ENCODE measurements at places on chromosomes 7 and 10.
A peak's percentile ranks its signal among the peaks of the same experiment; 100 is the strongest.

DNA sequence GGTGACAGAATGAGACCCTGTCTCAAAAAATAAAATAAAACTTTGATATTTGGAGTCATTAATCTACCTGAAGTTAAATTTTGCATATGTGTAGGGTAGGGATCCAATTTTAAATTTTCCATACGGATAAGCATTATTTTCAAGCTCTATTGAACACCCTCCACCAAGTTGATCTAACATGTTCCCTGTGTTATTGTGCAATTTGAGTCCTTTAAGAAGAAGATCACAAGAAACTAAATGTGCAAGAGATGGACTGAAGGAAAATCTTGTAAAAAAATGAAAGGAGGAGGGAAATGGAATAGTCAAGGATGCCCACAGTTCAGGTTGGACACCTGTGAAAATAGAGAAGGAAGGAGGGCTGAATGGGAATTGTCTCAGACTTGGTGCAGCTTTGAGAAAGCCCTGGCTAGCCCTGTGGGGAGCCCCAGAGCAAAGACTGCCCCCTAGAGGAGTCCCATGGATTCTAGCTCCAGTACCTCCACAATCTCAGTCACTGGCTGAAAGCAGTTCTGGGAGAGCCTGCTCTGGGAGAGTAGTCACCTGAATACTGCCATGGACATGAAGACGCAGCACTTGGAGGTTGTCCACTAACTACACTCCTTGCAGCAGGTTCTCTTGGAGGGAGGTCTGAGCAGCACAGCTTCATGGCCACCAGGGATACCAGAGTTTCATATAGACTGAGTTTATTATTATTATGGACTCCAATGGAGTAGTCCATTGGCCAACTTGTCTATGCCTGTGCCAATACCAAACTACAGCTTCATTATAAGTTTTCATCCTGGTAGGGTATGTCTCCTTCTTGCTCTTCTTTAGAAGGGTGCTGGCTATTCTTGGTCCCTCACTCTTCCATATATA lies 5.7 kb upstream of the TIAL1 start:
- DNase-seq, result no peak

DNA sequence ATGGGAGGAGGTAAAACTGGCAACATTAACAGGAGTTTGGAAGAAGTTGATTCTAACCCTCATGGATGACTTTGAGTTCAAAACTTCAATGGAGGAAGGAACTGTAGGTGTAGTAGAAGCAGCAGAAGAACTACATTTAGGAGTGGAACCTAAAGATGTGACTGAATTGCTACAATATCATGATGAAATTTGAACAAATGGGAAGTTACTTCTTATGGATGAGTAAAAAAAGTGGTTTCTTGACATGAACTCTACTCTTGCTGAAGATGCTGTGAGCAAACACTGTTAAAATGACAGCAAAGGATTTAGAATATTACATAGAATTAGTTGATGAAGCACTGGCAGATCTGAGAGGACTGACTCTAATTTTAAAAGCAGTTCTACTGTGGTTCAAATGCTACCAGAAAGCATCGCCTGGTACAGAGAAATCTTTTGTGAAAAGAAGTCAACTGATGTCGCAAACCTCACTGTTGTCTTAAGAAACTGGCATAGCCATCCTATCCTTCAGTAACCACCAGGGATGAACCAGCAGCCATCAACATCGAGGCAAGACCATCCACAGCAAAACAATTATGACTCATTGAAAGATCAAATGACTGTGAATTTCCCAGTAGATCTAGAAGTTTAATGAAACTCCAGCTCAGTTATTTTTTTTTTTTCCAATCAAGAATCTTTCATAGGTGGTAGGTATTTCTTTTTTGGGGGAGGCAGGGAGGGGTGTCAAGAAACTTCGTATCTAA lies 20.8 kb downstream of the BRAF start:
- no peak for DNase-seq

GRCh38 chr7:126215785-126216184 lies 1037.0 kb downstream of the GRM8 start:
- no peak for DNase-seq

DNA sequence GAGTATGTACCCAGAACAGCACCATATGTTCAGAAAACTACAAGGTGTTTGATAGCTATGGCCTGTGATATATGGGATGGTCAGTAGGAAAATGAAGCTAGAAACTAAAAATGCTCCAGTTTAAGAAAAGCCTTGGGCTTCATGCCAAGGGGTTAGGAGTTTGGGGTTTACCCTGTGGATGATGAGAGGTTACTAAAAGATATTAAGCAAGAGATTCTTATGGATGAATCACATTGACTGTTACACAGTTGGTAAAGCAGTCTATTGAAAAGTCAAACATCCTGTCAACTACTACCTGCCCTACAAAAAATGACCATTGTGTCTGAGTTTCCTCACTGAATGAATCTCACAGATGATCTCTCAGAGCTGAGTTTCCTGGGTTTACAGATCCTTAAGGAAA lies 166.2 kb upstream of the INHBA start:
- no peak for DNase-seq

GRCh38 chr10:71093531-71093930 lies 118.8 kb upstream of the UNC5B start:
- no peak for DNase-seq

- no peak for DNase-seq
Measured at GRCh38 chr10:20254078-20254477, 437.8 kb downstream of the PLXDC2 start.

GRCh38 chr7:106085015-106085414 lies 27.1 kb downstream of the SYPL1 start:
- no peak for DNase-seq

DNA sequence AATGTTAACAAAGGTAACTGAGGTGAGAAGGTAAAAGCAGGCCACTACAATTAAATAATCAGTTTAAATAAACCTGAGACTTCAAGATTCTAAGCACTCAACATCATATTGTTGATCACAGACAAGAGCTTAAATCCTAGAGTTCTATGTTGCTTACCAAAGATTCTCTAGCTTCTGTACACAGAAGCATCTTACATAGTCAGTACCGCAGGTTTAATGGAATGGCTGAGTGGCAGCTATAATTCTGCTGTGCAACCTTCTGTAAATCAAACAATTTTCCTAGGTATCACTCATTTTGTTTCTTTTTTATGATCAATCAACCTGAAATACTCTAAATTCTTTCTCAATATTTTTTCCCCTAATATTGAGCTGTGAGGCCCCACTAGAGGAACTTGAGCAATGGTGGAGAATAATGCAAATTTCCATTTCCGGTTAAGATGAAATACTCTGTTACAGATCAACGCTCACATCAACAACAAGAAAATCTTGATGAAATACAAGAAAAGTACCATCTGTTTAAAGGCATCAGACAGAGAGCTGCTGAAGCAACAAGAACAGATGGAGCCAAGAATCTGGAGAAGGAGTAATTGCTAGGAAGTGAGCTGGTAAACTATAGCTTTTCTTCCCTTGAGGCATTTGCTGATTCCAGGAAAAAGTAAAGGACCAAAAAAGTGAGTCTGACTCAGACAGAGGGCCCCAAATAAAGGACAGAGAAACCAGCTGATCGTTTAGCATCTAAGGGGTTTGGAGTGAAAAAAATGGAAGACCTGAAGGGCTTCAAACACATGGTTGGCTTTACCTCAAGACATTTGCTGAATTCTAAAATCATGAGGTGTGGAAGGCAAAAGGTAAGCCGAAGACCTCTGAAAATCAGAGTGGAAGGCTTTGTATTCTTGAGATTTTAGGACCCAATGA lies 22.6 kb downstream of the PNPLA8 start:
- DNase-seq, result no peak

DNA sequence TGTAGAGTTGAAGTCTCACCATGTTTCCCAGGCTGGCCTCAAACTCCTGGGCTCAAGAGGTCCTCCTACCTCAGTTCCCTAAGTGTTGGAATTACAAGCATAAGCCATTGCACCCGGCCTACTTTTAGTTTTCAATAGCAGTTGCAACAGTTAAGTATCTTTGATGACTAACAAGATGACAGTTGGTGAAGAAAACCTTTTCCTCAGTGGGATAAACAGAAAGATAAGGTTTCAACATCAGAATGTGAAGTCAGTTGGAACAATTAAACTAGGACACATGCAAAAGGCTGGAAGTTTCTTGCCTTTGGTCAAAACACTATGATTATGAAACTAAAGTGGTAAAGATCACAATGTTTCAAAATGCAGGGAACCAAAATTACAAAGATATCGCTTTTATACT lies 169.2 kb downstream of the ZNF438 start:
- DNase-seq, result no peak

DNA sequence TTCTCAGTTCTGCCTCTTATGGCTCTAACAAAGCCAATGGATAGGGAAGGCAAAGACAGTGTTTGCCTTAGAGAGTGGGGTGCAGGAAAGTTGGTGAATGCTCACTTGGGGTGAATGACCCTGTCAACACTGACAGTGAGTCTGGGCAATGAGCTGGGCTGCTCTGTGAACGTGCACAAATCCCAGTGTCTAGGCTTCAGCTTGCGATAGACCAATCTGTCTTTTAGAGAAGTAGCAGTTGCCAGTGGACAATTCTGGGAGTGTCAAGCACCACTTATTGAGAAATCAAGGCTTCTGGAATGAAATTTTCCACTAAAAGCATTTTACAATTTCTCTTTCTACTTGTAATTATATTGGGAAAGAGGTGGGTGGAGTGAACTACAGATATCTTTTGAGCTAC lies 141.4 kb downstream of the HERPUD2 start:
- no peak for DNase-seq

DNA sequence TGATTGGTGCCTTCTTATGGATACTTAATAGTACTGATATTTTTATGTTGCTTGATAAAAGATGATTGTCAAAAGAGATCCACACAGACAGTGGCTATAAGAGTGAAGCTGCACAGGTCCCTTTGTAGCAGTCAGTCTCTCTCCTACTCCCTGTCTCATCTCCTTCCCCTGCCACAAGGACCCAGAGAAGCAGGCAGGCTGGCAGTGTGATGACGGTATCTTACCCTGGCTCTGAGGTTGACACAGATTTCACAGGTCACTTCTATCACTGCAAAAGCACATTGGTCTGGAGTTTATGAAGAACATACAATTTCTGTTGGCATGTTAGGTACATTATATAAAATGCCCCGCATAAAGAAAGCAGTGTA lies 64.4 kb upstream of the AHR start:
- peak; percentile 9 for DNase-seq

DNA sequence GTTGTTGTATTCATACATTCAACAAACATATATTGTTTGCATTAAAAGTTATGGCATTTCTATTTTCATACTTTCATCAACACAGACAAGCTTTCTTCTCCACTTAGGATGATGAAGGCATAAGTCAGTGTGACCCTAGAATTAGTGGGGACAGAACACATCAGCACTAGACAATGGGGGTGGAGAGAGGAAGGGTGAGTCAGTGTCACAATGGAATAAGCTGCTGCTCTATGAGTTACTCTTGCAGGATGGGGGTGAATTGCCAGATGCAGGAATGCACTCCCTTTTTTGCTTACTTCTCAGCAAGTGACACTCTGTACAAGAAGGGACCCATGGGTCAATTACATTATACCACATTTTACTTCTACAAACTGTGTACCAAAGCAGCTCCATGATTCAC lies 74.0 kb downstream of the DGKI start:
- no peak for DNase-seq
